Cerebellar cortex (tissue), 1 donor: ENCODE measurements at places on chromosomes 1 and 21.

GRCh38 chr1:20078171-20078651 lies 8.2 kb downstream of the PLA2G5 start:
- no peak for DNase-seq

DNA sequence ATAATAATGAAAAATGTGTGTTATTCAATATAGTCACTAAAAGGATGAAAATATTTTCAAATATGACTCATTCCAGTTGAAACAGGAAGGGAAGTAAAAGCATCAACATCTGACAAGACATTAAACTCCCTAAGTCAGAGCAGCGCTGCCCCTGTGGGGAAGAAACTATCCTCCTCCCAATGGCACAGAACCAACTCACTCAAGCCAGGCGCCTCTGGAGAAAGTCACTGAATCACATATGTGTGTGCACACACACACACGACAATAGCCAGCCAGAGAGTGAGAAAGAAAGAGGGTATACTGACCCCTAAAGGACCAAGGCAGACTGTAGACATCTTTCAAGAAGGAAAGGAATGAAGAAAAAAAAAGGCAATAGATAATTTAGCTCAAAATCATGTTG lies 126.9 kb downstream of the SETD4 start:
- peak; percentile 10 for DNase-seq

- DNase-seq = no peak
These were observed 134.1 kb downstream of the RHOU start for GRCh38 chr1:228869312-228869824.

- no peak for DNase-seq
These were observed 152.8 kb upstream of the ZRANB2 start for GRCh38 chr1:71233645-71234044.

- no peak for DNase-seq
These were observed 39.6 kb upstream of the PBX1 start for GRCh38 chr1:164519426-164519825.

DNA sequence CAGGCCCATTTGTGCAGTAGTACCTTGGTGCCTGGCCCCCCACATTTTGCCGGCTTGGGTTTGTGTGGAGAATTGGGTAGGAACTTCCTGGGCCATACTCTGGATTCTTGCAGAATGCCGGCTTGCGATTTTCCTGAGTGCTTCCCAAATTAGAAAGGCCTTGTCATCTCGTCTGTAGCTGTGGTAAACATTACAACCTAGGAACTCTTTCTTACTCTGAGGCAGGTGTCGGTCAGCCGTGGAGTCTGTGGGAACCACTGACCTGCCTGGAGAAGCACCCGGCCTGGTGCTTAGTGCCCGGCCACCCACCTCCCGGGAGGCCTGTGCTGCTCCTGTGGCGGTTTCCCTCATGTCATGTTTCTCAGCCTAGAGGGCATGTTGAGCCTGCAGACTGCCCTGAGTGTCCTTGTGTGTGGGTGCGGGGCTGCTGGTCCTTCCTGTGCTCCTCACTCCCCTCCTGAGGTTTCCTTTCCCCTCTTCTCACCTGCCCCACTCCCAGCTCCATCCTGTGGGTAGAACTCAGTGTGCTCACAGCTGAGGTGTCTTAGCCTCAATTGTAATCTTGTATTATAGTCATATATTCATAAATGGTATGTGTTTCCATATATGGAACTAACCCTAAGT lies 64.7 kb downstream of the S100B start:
- no peak for DNase-seq

- DNase-seq = no peak
These were observed 19.5 kb downstream of the S100B start for GRCh38 chr21:46585191-46585953.

DNA sequence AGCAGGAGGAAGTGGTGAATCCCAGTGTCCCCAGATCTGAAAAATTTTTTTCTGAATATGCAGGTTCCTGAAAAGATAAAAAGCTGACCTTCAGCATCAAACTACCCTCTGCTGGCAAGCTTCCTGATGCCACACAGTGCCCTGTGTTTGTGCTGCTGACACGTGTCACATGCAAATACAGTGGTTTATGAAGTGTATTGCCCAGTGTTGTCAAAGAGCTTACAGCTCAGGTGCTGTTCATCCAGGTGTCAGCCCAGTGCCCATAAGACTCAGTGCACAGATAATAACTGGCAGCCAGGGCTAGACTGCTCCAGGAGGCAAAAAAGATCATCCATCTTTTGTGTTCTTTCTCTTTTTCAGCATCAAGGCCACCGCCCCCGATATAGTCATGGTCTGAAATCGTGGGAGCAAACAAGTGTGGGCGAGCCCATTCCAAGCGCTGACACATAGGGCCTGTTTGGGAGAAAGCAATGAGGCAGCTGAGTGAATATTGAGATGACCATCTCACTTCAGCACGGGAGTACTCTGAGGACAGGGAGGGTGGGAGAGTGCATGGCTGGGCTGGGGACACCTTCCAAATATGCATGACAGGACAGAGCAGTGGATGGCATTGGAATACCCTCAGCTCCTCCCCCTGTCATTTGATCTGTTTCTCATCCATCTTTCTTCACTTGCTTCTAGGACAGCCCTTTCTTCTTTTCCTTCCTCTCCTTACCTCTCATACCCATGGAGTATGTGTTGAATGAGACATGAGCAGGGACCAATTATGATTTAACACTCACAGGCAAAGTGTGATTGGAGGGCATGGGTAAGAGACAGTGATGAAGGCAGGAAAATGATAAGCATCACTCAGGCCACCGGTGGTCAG lies 6.4 kb upstream of the KCNK1 start:
- peak; percentile 10 for DNase-seq

- DNase-seq = no peak
These were observed 313.4 kb upstream of the C1orf174 start for GRCh38 chr1:4213366-4213973.

DNA sequence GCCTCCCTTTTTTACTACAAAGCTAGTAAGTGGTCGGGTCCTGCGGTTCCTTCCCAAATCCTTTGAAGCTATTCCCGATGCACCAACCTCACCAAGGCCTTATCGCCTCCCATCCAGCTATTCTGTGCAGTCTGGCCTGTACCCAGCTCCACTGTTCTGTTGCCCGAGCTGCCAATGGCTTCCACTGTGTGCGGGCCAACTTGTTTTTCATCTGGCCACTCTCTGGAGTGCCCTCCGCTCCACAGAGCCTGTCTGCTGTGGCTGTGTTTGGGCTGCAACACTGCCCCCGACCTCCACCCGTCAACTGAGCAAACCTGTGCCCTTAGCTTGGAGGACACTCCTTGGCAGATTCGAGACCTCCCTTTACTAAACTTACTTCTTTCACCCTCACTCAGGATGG lies 125.0 kb downstream of the KIAA0319L start:
- DNase-seq = no peak

- DNase-seq = peak; percentile 89
These were observed at the start of gene KCNK1 for GRCh38 chr1:233613252-233614172. KCNK1 (plus strand) TSS chr1:233614106; CDS start chr1:233614172, 66 bp downstream.

DNA sequence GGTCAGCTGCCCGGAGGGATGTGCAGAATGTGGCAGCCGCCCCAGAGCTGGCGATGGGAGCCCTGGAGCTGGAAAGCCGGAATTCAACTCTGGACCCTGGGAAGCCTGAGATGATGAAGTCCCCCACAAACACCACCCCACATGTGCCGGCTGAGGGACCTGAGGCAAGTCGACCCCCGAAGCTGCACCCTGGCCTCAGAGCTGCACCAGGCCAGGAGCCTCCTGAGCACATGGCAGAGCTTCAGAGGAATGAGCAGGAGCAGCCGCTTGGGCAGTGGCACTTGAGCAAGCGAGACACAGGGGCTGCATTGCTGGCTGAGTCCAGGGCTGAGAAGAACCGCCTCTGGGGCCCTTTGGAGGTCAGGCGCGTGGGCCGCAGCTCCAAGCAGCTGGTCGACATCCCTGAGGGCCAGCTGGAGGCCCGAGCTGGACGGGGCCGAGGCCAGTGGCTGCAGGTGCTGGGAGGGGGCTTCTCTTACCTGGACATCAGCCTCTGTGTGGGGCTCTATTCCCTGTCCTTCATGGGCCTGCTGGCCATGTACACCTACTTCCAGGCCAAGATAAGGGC lies 33.5 kb upstream of the LHX4 start:
- DNase-seq = no peak

GRCh38 chr1:173122344-173122935 lies 71.7 kb upstream of the TNFSF18 start:
- no peak for DNase-seq

DNA sequence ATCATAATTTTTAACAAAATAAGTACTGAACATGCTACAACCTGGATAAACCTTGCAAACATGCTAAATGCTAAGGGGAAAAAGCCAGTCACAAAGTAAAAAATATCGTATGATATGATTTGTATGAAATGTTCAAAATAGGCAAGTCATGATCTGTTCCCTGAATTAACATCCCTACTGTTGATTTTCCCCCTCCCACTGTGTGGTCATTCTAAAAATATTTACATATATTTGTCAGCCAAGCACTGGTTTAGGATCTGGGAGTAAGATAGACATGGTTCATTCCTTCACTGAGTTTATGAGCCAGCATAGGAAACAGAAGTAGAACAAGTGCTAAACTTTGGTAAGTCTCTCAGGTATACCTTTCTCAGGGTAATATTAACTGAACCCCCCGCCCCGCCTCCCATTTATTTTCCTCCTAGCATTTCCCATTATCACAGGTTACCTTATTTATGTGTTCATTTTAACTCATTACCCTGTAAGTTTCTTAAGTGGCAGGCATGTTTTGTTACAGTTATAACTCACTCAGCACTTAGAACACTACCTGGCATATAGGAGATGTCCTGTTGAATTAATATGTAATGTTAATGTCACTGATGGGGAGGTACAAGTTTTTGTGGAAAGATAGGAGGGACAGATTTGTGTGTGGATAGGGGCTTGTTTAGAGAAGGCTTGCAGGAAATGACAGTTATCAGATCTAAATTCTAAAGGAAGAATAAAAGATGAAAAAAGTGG lies 12.3 kb downstream of the UQCRH start:
- no peak for DNase-seq

GRCh38 chr21:38165466-38166172 lies 91.2 kb upstream of the KCNJ15 start:
- peak; percentile 84 for DNase-seq

- peak; percentile 95 for DNase-seq
These were observed 44.3 kb downstream of the CD34 start for GRCh38 chr1:207866471-207867135.

GRCh38 chr1:162186406-162186805 lies 116.9 kb downstream of the NOS1AP start:
- no peak for DNase-seq

GRCh38 chr1:164645921-164646320 lies 86.9 kb downstream of the PBX1 start:
- no peak for DNase-seq

DNA sequence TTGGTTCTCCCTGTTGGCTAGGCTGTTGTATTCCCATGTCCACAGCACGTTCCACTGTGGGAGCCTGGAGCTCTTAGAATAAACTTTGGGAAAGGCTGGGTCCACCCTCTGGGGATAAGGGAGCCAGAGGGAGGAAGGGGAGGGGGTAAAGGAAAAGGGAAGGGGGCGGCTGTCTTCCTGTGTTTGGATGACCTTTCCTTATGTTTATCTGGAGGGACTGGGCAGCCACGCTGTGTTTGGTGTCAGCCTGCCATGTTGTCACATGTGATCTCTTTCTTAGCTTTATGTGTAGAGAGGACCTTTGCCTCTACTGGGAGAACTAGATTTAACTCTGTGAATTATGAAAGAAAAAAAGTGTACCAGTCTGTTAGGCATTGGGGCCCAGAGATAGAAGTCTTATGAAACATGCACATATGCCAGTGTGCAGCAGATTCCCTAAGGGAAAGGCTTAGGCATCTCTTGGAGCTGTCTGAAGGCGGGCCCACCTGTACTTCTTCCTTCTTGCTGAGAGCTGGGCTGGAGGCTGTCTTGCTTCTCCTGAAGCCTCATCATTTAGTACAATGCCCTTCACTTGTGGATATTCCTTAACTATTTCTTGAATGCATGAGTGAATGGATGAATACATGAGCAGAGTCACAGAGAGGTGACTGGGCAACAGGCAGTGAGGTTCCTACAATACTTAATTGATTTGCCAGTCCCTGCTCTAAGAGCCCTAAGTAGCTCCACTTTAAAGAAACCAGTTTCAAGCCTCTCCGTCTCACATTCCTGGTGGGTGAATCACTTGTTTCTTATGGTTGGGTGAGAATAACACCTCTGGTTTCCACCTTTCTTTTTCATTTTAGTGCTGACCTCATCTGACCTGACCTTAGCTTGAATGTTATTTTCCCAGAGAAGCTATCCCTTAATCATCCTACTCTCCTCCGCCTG lies 62.5 kb upstream of the ARHGAP29 start:
- DNase-seq = no peak

DNA sequence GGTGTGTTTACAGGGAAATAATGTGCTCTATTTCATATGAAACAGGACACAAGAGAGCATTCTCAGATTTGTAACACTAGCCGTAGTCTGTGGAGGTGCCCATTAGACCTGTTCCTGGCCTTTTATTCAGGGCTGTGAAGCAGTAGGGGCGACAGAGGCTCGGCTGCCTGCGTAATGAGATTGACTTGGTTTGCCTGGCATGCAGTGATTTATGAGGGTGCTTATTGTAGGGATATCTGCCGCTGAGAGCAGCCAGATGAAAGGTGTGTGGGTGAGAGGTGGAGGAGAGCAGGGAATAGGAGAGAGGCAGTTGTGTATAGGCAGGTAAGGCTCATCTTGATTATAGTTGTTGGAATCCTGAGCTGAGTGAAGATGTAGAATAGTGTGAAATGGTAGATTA lies 51.3 kb downstream of the DNAJC6 start:
- DNase-seq = peak; percentile 19

- no peak for DNase-seq
These were observed 138.7 kb downstream of the DISP1 start for GRCh38 chr1:222953585-222953984.

DNA sequence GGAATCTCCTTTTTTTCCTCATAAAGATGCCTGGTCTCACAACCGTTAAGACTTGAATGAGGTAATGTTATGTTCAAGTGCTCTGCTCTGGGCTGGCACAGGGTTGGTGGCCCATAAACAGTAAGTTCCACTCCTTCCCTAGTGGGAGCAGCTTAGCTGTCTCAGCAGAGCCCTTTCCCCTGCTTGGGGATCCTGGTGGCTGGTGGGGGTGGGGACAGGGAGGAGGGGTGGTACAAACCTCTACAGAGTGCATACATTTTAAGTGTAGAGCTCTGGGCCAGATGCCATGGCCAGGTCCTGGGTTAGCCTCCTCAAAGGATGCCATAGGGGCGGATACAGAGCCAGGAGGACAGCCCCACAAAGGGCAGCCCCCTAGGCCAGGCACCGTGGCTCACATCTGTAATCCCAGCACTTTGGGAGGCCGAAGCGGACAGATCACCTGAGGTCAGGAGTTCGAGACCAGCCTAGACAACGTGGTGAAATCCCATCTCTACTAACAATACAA lies 20.7 kb upstream of the PADI1 start:
- DNase-seq = no peak

GRCh38 chr1:193769651-193770050 lies 583.2 kb upstream of the B3GALT2 start:
- DNase-seq = no peak
